AG04450 (cell line): ENCODE measurements at places on chromosomes 16 and 17. TPM values are rescaled to one million over a fixed set of nuclear protein-coding genes. Genes with fewer than 3 reads are reported as not detected.

The DNAAF1 gene
- not detected in 2 replicates for polyA plus RNA-seq

The AIPL1 gene
- not detected in 2 replicates for polyA plus RNA-seq

The USP36 gene
- 18.3 and 19.2 TPM in 2 replicates for polyA plus RNA-seq

The FBXO39 gene
- polyA plus RNA-seq = 0.10 and 0.12 TPM in 2 replicates

The RNF222 gene
- polyA plus RNA-seq = not detected in 2 replicates

The GSDMA gene
- polyA plus RNA-seq = not detected in 2 replicates

The PIK3R5 gene
- polyA plus RNA-seq = not detected in 2 replicates

The ERN1 gene
- polyA plus RNA-seq = 4.5 and 4.7 TPM in 2 replicates

The DOC2B gene
- not detected in 2 replicates for polyA plus RNA-seq

The KRT24 gene
- polyA plus RNA-seq = not detected in 2 replicates
